LNCaP clone FGC (cell line): ENCODE measurements at places on chromosomes 7 and 10.

- DNase-seq = no peak
Observed at GRCh38 chr7:122602800-122603199, 96.1 kb downstream of the RNF133 start.

DNA sequence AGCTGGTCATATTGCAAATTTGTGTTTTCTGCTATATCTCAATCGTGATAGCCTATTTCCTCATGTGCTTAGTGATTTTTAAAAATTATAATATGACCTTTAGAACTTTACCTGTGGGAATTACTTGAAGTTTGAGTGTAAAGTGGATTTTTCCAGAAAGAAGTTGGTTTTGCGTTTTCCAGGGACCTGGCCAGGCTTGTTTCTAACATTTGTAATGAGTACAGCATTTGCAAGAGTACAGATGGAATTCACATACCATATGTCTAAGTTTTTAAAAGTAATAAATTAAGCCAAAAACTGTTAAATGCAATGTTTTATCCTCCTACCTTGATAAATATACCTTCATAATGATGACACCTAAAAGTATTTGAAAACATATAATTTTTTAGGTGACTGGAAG is 443.2 kb downstream of the REEP3 start:
- no peak for DNase-seq

DNA sequence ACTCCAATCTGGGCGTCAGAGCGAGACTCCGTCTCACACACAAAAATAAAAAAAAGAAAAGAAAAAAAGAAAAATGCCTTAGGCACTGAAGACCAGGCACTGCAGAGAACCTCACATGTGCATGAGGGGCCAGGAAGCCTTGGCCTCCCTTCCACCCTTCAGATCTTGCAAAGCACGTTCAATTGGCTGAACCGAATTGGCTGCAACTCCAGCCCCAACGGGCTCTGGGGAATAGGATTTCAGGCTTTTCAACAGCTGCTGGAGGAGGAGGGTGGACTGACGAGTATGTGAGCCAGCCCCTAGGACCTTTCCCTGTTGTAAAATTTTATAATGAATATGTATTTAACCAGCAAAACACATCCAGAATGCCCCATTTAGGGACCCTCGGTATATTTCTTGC is 16.7 kb downstream of the TMEM120A start:
- DNase-seq = no peak

- DNase-seq = no peak
Observed at GRCh38 chr7:135790371-135790977, 41.9 kb upstream of the FAM180A start.

- peak; percentile 69 for DNase-seq
Observed at GRCh38 chr7:117673839-117674238, 194.0 kb downstream of the CFTR start.

DNA sequence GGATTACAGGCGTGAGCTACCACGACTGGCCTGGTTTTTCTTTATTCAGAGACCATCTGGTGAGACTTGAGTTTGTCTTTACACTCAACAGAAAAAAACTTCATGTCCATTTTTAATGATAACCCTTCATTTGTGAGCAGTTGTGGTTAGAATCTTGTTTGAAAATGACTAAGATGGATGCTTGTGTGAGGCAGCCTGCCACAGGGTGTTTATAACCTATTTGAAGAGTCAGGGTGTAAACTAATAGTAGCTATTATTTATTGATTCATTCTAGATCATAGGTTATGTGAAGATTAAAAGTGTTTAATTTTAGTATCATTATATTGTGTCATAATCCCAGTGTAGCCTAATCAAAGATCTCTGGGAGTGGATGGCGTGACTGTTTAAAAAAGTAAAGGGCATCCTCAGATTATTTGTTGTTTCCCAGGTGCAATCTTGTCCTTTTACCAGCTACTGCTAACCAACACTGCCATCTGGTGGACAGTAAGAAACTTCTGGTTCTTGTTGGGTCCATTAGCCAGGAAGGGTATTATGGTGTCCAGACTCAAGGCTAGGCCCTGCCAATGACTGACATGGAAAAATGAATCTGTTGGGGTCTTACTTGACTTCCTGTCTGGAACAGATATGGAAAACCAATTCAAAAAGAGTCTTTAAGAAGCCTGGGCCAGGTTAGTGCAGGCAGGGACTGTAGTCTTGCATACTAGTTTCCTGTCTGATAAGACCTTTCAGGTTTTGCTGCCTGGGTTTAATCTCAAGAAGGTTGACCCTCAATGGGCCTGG is 24.9 kb downstream of the NRBF2 start:
- DNase-seq = peak; percentile 82

DNA sequence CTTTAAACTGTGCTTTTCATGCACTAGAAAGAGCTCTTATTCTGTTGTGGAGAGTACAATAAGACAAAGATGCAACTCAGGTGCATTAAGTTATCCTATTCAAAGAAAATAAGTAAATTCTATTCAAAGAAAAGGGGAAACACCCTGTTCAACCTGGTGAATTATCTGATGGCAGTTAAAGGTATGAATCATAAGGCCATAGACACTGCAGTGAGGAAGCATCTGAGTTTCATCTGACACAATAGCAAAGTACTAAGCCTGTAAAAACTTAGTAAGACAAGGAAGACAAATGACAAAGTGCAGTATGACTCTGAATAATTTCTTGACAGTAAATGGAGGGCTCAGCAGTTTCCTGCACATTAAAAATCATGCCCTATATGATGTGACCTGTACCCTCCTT is 91.0 kb upstream of the LRRTM3 start:
- DNase-seq = no peak

- no peak for DNase-seq
Observed at GRCh38 chr10:77311186-77311585, 326.4 kb downstream of the KCNMA1 start.

DNA sequence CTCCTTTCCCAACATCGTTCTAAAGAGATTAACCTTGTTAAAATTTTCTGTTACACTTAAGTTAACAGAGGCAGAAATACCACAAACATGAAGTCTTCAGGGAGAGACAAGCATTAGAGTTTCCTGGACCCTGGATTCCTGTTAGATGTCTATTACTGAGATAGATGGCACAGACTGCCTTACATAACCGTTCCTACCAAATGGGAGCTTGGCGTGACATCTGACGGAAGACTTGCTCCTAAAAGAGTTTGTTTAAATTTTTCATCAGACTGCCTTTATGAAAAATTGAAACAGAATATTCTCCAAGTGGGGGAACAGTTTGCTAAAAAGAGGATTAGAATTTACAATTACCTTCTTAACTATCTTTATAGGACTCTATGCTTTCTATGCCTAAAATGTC is 22.7 kb downstream of the ANK3 start:
- no peak for DNase-seq

DNA sequence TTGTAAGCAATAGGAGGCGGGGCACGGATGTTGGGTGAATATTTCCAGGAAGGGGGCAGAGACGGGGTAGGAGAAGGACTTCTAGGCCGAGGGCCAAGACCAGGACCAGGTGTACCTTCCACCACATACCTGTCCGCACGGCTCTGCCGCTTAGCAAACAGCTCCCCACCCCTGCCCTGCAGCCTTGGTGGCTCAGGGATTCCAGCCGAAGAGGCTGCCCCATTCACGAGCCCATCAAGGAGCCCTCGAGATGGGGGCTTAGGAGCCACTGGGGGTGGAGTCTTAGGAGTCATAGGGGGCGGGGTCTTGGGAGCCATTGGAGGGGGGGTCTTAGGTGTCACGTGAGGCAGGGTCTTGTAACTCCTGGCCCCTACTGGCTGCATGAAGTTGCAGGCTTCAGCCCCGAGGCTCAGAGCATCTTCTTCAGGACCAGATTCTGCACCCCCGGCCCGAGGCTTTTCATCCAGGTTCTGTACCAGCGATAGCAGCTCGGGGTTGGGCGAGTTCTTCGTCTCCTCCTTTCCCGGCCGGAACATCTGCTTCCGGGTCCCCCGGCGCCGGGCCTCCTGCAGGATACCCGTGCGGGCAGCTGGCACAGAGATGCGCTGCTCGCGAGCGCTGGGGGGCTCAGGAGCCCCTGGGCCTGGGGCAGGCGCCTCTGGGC is 6.1 kb upstream of the MYOZ1 start:
- no peak for DNase-seq

GRCh38 chr10:66457629-66458028 is 468.2 kb upstream of the LRRTM3 start:
- no peak for DNase-seq

DNA sequence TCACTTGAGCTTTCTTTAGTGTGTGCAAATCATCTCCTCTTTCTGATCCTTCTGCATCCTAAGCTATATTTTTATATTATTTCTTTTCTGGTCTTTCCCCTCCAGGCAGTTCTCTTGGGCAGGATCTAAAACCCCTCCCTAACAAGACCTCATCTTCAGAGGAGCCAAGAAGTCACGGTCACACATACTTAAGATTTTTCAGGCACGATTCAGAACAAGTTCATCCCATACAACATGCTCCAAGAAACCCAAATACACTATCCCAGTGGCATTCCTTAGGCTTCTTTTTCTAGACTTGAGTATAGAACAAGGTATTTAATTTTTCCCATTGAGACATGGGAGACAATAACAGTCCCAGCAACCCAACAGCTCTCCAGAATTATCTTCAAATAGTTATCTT is 1251.5 kb downstream of the DNAJB9 start:
- DNase-seq = no peak

- DNase-seq = no peak
Observed at GRCh38 chr10:24272374-24272773, 63.4 kb downstream of the KIAA1217 start.

GRCh38 chr7:69599286-69599954 is 1.1 kb downstream of the AUTS2 start:
- DNase-seq = no peak

DNA sequence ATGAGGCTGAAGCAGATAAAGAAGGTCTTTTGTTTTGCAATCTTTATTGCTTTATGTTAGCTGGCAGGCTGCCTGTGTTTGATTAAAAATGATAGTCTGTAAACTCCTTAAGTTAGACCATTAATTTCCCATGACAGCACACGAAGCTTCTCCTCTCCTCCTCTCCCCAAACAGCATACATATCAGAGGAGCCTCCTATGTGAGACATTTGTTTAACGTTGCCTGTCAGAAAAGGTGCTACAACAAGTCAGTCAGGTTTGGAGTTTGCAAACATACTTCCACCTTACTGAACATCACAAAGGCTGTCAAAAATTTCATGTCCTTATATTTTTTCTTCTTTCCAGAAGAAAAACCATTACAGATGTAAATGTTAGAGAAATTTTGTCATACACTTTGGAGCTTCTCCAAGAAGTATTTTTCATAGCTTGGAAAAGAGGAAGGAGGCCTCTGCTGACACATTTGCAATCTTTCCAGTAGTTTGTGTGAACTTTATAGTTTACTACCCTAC is 393.1 kb downstream of the EXOC4 start:
- DNase-seq = peak; percentile 65

GRCh38 chr7:132508724-132509353 is 67.4 kb downstream of the PLXNA4 start:
- DNase-seq = no peak

DNA sequence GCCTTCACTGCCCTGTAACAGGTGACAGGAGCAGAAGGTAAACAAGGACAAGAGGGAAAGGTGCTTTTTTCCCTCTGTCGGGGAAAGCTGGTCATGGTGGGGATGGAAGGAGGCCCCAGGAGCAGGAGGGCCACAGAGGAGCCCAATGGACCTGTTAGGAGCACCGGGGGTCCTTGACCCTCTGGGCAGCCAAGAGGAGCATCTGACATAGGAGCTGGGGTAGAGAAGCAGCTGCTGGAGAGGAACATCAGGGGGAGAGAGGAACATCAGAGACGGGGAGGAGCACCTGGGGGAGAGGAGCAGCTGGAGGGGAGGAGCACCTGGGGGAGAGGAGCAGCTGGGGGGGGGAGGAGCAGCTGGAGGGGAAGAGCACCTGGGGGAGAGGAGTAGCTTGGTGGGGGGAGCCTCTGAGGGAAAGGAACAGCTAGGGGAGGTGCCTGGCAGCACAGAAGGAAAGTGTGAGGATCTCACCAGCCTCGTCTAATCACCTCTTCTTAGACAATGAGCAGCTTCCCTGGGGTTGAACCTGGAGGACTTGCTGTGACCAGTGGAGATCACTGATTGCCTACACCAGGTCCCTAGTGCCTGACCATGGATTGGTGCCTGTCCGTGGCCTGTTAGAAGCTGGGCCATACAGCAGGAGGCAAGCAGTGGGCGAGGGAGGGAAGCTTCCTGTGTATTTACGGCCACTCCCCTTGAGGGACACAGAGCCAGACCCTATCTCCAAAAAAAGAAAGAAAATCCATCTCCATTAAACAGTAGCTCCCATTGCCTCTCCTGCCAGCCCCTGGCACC is 37.6 kb downstream of the JAKMIP3 start:
- DNase-seq = no peak

DNA sequence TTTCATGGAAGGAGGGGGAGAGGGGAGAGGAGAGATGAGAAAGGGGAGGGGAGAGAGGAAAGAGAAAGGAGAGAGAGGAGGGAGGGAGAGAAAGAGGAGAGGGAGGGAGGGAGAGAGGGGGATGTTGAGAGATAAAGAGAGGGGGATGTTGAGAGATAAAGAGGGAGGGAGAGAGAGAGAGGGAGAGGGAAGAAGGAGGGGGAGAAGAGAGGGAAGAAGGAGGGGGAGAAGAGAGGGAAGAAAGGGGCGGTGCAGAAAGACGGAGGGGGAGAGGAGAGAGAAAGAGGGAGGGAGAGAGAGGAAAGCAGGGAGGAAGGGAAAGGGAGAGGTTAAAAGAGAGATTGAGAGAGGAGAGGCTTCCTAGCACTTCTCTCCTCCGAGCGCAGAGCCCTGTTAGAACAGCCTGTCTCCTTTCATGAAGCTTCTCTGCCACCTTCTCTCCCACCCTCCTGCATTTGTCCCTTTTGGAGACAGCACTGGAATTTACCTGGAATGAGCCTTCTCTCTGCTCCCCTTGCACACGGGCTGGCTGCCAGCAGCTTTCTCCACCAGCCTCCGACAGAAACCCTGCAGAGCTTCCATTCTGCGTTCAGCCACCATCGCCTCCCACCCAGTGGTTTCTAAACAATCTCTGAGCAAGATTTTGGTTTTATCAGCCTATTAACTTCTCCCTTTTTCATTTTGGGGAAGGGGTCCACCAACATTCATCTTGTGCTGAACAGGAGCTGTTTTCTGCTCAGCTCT is 74.0 kb upstream of the CARD11 start:
- DNase-seq = no peak

- DNase-seq = no peak
Observed at GRCh38 chr10:68235111-68235510, 3.2 kb upstream of the ATOH7 start.

DNA sequence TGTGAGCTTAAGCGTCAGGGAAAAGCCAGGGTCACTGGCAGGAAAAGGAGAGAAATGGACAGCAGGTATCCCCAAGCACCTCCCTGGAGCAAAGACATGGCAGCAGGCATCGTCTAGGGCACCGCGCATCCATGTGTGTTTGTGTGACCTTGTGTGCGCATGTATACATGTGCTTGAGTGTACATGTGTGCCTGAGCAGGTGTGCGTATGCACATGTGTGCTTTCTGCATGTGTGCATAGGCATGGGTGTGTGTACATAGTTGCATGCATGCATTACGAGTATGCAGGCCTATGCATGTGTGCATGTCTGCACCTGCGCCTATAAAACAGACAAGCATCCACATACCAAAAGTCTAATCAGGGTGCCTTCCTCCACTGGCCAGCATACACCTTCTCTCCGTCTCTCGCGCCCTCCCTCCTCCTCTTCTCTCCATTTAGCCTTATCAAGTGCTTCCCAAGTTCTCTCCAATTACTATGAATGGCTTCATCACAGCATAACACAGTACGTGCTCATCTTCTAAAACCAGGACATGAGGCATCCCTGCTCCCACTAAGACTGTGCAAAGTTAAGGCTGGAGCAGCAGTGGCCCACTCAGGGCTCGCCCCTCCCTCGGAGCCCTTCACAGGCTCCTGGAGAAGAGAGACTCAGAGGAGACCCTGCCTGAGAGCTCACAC is 30.6 kb downstream of the RASGEF1A start:
- no peak for DNase-seq

GRCh38 chr10:63068246-63068645 is 64.9 kb upstream of the NRBF2 start:
- DNase-seq = no peak
